ENCODE measurements at places on chromosomes 6 and 20. TPM values are rescaled to one million over a fixed set of nuclear protein-coding genes. Genes with fewer than 3 reads are reported as not detected.

The CAP2 gene
- total RNA-seq, result 9.3 TPM

The MOXD1 gene
- total RNA-seq, result 2.2 TPM

The SPAG4 gene
- 2.2 TPM for total RNA-seq

The OR2H2 gene
- not detected for total RNA-seq

The PSMB8 gene
- total RNA-seq, result 46.4 TPM

The PLTP gene
- total RNA-seq, result 373 TPM

GRCh38 chr6:2744209-2744771 is 6.4 kb downstream of the MYLK4 start:
- no peak for DNase-seq

GRCh38 chr20:51164731-51165130 is 141.8 kb upstream of the KCNG1 start:
- no peak for DNase-seq

DNA sequence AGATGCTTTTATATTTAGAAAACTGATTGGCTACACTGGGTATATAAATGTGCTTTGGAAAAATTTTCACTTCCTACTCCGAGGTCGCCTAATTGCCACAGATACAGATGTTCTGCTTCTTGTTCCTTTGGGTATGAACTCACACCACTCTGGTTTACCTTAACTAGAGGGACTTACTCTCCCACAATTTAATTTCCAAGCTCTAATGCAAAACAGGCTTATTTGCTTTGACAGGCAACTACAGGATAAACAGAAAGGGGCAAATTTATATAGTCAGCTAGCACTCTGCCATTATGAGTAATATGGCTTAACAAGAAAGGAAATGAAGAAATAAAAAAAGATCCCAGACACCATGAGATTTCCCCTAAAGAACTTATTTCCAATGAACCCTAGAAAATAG is 156.9 kb upstream of the ZFP64 start:
- DNase-seq, result no peak

- DNase-seq, result no peak
Measured at GRCh38 chr6:68911811-68912210, 276.7 kb downstream of the ADGRB3 start.

- DNase-seq, result no peak
Measured at GRCh38 chr6:13485923-13486562, 1.4 kb downstream of the GFOD1 start.

- DNase-seq, result no peak
Measured at GRCh38 chr6:45163952-45164766, 164.0 kb upstream of the RUNX2 start.

DNA sequence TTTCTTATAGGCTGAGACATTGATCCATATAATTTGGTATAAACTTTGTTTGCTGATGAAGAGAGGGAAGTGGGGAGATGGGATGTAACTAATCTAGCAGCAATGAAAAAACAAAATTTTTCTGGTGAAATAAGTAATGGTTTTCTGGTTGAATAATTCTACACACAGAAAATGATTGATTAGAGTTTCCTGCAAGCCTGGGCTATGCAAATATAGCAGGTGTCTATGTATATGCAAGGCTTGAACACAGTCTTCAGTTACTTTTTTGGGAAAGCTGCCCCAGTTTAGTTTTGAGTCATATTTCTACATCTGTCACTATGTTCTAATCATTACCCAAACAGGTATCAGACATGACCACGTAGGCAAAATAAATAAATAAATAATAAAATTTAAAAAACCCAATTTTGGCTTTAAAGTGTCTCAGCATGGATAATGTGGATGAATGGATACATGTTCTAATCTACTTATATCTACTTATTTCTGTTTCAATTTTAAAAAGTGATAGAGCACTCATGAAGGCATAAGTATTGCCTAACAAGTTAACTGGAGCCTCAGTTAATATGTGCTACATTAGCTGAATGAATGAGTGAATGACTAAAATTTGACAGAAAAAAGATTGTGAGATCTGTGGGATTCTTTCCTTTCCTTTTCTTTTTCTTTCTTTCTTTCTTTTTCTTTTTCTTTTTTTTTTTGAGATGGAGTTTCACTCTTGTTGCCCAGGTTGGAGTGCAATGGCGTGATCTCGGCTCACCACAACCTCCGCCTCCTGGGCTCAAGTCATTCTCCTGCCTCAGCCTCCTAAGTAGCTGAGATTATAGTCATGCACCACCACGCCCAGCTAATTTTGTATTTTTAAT is 37.2 kb upstream of the TFB1M start:
- DNase-seq, result no peak

GRCh38 chr6:158026901-158027589 is 45.4 kb downstream of the SYNJ2 start:
- no peak for DNase-seq

Data from mesenteric fat pad (tissue), 1 donor.